ENCODE measurements at places on chromosomes 3 and 15.

GRCh38 chr3:131250466-131250865, 131.1 kb upstream of the NUDT16 start:
- peak; percentile 54 for DNase-seq

DNA sequence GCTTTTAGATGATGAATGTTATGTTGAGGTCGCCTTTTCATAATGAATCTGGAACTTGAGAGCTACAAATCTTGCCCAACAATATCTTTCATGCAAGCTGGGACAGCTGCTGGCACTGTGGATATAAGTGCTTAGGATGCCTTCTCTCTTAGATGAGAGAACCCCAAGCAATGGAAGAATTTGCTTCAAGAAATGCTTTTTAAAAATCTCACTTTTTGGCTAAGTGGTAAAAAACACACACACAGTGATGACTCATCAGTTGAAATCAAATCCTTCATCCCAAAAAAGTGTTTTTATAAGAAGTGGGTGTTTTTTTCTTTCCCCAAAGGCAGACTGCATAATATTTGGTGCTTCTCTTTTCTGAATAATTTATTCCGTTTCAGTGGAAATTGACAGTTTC, 38.4 kb upstream of the GALNT15 start:
- DNase-seq, result no peak

DNA sequence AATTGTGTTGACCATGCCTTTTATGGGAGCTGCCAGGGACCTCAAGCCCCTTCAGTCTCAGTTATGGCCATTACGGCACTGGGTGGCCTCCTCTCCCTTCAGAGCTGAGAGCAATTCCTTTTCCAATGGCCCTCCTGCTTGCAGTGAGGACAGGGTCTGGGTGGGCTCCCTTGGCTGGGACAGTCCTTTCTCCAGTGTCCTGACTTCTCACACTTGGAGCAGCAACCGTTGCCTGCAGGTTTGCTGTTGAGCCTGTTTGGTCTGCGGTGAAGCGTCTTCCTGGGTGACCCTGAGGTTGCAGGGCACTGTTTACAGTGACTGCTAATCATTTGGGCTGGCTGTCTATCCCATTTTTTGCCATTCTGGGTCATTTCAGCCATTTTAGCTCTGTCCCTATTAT, 3.5 kb upstream of the CCDC80 start:
- DNase-seq, result no peak

- no peak for DNase-seq
Observed at GRCh38 chr15:53829471-53829870, 70.0 kb upstream of the WDR72 start.

DNA sequence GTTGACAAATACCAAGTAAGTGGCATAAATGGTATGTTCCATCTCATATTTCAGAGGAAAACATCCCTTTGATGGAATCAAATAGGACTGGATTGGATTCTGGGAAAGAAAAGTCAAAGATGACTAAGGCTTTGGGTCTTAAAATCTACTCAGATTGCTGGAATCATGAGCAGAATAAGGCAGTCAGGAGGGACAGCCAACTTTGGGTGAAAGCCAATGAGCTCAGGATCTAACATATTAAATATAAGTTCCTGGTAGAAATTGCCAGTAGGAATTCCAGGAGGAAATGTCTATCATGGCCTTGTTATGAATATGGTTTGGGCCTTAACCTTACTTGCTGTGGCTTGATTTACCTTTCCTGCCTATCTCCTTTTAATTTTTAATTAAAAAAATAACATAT, 55.3 kb downstream of the ISL2 start:
- DNase-seq, result no peak

DNA sequence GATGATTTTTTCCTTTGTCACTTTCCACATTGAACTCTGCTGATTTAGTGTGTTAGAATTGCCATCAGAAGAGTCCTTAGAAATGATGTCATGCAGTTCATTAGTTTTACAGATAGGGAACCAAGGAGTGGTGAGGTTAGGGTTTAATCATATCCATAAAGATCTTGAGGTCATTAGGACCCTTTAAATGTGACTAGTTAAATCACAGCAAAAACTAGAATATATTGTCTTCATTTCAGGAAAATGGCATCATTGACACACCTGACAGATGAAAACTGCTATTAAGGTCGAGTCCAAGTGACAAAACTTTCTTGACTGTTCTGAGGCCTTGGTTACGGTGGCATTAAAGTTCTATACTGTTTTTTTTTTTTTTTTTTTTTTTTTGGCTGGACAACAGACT, 50.5 kb downstream of the MBNL1 start:
- DNase-seq, result no peak

Measured in RCC 7860 (cell line).